ENCODE measurements at places on chromosomes 6 and 20.

- no peak for DNase-seq
Measured at GRCh38 chr20:7220755-7221154, 453.3 kb downstream of the BMP2 start.

- no peak for DNase-seq
Measured at GRCh38 chr6:82861121-82861520, 204.5 kb downstream of the UBE3D start.

GRCh38 chr6:125764121-125764671, 14.8 kb downstream of the HEY2 start:
- no peak for DNase-seq

GRCh38 chr20:57457243-57458095, 66.3 kb downstream of the RBM38 start:
- no peak for DNase-seq

DNA sequence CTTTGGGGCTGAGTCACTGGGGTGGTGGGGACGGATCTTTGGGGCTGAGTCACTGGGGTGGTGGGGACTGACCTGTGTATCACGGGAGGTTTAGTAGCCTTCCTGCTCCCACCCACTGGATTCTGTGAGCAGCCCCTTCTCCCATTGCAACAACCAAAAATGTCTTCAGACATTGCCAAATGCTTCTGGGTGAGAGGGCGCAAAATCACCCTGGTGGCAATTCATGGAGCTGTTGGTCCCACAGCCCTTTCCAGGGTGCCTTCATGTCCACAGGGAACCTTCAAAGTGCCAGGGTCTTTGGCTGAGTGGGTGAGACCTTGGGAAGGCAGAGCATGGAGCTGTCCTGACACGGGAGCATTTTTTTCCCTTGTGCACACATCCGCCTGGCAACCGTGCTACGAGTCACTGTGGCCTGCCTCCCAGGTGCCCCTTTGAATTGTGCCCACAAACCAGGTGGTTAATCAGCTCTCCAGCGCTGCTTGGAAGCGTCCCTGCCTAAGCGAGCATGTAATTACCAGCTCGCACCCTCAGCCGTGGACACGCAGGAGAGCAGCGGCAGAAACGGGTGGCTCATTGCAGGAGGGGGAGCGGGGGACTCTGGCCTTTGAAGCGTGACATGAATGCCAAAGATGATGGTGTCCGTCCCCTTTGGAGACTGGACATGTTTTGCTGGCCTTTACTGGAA, 27.4 kb upstream of the APCDD1L start:
- DNase-seq: no peak

- no peak for DNase-seq
Measured at GRCh38 chr6:13331516-13332348, 3.4 kb upstream of the TBC1D7 start.

DNA sequence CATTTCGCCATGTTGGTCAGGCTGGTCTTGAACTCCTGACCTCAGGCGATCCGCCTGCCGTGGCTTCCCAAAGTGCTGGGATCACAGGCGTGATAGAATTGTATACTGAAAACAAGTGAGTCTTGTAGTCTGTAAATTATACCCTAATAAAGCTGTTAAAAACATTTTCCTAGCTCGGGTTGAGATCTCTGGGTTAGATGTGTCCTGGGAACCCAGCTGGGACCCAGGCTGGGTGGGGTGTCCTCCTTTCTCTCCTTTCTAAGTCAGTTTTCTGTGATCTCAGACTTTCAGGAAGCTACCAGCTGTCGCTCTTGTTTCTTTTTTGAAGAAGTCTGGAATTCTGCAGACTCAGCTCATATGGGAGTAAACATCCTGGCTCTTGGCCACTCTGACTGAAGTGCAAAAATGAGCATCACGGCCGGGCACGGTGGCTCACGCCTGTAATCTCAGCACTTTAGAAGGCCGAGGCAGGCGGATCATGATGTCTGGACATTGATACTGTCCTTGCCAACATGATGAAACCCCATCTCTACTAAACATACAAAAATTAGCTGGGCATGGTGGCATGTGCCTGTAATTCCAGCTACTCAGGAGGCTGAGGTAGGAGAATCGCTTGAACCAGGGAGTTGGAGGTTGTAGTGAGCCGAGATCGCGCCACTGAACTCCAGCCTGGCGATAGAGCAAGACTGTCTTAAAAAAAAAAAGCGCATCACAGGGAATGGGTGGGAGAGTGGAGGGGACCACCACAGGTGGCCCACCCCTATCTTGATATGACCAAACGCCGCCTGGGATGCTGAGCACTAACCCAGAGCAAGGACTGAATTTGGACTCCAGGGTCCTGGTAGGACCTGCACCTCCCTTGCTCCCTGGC, 9.9 kb upstream of the PCIF1 start:
- no peak for DNase-seq

DNA sequence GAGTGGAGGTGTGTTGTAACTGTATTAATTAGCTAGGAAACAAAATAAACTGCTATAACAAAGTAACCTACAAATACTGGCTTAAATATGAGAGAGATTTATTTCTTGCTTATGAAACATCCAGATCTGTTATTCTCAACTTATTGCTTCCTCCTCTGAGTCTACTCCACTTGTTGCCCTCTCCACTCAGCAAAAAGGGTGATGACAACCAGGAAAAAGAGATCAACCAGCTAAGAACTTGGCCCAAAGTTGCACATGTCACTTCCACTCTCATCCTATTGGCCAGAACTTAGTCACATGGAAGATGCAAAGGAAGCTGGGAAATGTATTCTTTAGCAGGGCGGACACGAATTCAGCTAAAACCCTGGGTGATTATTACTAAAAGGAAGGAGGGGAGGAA, 5.2 kb upstream of the TP53RK start:
- no peak for DNase-seq

GRCh38 chr6:101396548-101397173, 3.2 kb downstream of the GRIK2 start:
- peak; percentile 26 for DNase-seq

GRCh38 chr6:83260577-83260976, 67.4 kb downstream of the RWDD2A start:
- DNase-seq: no peak

DNA sequence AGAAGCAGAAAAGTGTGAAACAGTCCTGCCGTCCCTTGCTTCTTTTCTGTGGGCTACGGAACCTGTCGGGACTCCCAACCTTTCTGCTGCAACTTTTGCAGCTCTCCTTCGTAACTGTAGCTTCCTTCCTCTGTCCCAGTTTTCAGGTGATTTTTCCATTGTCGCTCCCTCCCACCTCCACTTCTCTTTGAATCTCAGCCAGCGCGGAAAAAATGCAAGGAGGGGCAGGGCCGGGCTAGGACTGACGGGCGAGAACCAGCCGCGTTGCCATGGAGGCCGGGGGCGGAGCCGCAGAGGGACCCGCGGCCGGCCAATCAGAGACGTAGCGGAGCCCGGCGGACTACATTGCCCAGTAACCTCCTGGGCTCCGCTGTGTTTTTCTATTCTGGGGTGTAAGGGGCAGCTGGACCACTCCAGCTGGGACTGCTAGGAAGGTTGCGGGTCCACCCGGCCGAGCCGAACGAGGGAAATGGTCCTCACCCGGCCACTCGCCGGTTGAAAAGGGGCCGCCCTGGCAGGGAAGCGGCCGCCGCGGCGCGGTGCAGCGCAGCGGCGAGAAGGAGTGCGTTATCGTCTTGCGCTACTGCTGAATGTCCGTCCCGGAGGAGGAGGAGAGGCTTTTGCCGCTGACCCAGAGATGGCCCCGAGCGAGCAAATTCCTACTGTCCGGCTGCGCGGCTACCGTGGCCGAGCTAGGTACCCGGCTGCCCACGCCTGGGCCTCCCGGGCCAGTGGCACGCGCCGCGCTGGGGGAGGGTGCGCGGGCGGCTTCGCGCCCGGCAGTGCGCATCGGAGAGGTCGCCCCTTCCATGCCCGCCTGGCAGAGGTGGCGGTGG, at the start of the genes CYP39A1 and SLC25A27:
Gene CYP39A1, minus strand, starts transcription at position 216 of the 836 bp plus-strand sequence. CDS start 236 bp downstream, outside the sequence.
Gene SLC25A27, plus strand, starts transcription at position 373 of the 836 bp plus-strand sequence. Its CDS starts 218 bp downstream, at position 591.
- DNase-seq: peak; percentile 72

GRCh38 chr6:163415620-163416556, 1.4 kb downstream of the QKI start:
- DNase-seq: peak; percentile 25

DNA sequence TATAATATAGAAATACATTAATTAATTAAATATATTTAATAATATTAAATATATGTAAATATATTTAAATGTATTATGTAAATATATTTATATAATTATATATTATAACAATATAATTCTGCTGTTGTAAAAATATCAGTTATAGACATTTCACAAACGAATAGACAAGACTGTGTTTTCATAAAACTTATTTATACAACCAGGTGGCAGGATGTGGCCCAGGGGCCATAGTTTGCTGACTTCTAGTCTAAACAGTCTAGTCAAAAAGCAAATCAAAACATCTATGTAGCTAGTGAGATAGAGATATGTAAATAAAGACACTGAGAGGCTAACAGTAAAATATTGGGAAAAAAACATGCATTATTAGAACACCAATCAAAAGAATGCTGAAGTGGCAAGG, 136.4 kb downstream of the TBXT start:
- no peak for DNase-seq

GRCh38 chr6:235763-236360, 56.4 kb upstream of the DUSP22 start:
- no peak for DNase-seq

GRCh38 chr6:156080371-156080770, 624.7 kb upstream of the NOX3 start:
- no peak for DNase-seq

DNA sequence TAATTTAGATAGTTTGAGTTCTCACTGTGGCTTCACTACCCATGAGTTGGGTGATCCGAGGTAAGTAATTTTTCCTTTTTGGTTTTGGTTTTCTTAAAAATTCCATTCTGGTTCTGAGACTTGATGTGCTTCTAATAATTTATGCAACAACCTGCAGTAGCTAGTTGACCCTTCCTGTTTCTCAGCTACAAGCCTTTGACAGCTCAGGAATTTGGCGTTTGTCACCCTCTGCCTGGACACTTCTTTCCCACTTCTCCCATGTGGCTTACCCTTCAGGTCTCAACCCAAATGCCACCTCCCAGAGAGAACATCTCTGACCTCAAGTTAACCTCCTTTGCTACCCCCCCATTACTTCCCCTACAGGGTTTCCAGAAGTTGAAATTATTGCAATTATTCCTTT, 49.7 kb upstream of the TSHZ2 start:
- no peak for DNase-seq

DNA sequence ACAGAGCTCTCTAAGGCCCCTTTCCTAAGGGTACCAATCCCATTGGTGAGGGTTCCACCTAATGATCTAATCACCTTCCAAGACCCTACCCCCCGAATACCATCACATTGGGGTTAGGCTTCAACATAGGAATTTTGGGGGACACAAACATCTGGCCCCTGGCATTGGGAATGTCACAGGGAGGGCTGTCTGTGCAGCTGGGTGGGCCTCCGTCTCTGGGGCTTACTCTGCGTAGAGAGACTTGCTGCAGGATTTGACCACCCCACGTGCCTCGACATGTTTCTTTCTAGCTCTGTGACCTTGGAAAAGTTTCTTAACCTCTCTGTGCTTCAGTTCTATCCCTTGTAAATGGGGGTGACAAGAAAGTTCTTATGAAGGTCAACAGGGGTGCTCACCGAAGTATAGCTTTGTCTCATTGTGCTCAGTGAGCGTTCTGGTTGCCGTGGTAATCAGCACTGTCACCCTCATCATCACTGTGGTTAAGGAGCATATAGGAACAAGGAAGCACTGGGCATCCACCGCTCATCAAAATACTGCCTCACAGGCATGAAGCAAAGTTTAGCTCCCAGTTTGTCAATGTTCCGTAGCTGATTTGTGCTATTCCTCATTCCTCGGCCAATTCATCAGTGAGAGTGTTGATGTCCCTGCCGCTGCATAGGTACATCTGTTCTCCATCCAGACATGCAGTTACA, 152.8 kb downstream of the SYCP2 start:
- DNase-seq: no peak

GRCh38 chr20:9200620-9201019, 131.7 kb downstream of the PLCB4 start:
- DNase-seq: no peak

DNA sequence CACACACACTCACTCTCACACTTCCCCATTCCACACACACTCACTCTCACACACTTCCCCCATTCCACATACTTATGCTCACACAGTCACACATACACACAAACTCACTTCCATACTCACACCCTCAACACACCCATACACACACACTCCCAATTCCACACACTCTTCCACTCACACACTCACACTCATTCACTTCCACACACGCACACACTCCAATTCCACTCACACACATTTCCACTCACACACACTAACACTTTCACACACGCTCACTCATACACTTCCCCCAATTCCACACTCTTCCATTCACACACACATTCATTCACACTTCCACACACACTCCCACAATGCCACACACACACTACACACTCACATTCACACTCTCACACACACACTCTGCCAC, 8.0 kb upstream of the OSBPL2 start:
- no peak for DNase-seq
